Uterus (tissue), 4 donors: ENCODE measurements at places on chromosomes 5 and 9. TPM values are rescaled to one million over a fixed set of nuclear protein-coding genes. Genes with fewer than 3 reads are reported as not detected.

The CYLC2 gene
- not detected for total RNA-seq

GRCh38 chr5:71923755-71924154 is 183.5 kb upstream of the MAP1B start:
- H3K27me3 ChIP-seq, result no peaks in the 10 kb centered on the region
- no peak for DNase-seq
- H3K4me1 ChIP-seq, result no peaks in the 10 kb centered on the region
- no peak overlapping the region for H3K4me3 ChIP-seq

DNA sequence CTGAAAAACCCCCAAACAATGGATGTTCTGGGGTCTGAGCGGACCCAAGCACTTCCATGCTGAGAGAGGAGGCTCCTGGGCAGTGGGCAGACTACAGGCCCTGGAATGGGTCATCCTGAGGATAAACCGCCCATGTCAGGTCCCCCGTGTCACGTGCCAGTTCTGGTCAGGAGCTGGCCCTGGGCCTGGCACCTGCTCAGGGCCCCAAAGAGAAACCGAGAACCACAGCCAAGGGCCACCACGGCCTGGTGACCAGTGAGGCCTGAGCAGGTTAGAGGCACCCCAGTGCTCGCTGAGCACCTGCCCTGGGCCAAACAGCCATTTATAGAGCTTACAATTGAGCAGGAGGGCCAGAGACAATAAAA is 15.8 kb downstream of the LMAN2 start:
- no peaks in the 10 kb centered on the region for H3K27me3 ChIP-seq
- no peak for DNase-seq
- H3K4me1 ChIP-seq, result no peaks in the 10 kb centered on the region
- no peak overlapping the region for H3K4me3 ChIP-seq

DNA sequence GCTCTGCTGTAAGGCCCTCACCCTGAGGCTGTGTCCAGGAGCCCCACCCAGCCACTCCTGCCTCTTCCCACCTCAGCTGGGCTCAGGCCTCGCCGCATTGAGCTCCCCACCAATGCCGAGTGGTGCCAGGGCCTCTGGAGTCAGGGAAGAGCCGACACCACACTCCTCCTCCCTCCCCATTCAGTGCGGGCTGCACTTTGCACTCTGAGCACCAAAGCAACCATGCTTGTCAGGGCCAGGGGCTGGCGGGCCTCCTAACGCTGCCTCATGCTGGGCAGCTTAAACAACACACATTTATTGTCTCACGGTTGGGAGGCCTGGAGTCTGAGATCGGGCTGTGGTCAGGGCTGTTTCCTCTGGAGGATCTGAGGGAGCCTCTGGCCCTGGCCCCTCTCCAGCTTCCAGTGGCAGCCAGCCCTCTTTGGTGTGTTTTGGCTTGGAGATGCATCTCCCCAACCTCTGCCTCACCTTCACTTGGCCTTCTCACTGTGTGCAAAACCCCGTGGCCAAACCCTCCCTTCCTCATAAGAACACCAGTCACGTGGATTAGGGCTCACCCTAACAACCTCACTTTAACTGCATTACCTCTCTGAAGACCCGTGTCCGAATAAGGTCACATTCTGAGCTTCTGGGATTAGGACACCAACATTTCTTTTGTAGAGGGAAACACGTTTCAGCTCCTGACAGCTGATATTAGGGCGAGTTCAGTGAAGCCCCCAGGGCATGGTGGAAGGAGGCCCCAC is 157.8 kb downstream of the MED10 start:
- no peaks in the 10 kb centered on the region for H3K27me3 ChIP-seq
- no peak for DNase-seq
- H3K4me1 ChIP-seq, result no peaks in the 10 kb centered on the region
- no peak overlapping the region for H3K27ac ChIP-seq
- no peaks in the 10 kb centered on the region for H3K36me3 ChIP-seq

DNA sequence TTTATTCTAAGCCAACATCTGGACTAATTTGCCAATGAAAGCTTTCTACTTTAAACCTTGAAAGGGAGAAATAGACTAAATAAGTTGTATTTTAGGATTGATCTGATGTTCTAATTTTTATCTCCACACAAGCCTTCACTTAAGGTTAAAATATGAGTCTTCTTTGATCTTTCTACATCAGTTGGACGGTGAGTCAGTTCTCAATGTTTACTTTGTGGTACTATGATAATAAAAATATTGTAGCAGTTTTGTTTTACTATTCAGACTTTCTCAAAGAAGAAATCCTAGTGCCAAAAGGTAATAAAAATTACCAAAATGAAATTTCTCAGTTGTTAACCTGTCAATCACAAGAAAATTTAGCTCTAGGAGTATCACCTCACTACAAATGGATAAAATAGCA is 203.5 kb upstream of the RGMB start:
- no peaks in the 10 kb centered on the region for H3K36me3 ChIP-seq
- no peak overlapping the region for H3K4me3 ChIP-seq
- no peaks in the 10 kb centered on the region for H3K4me1 ChIP-seq
- no peaks in the 10 kb centered on the region for H3K27me3 ChIP-seq
- no peak for DNase-seq

DNA sequence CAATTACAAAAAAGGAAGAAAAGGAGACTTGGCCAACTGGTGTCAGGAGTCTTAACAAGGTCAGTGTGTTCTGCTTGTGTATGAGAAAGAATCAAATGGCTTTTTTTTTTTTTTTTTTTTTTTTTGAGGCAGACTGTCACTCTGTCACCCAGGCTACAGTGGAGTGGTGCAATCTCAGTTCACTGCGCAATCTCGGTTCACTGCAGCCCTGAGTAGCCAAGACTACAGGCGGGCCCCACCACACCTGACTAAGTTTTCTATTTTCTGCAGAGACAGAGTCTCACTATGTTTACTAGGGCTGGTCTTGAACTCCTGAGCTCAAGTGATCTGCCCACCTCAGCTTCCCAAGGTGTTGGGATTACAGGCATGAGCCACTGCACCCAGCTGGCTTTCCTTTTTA is 3.1 kb upstream of the IL7R start:
- H3K27me3 ChIP-seq, result no peaks in the 10 kb centered on the region
- H3K27ac ChIP-seq, result no peak overlapping the region
- no peaks in the 10 kb centered on the region for H3K36me3 ChIP-seq
- peak; percentile 18 for DNase-seq
- H3K4me3 ChIP-seq, result no peak overlapping the region
